ENCODE measurements at places on chromosomes 12 and 14. TPM values are rescaled to one million over a fixed set of nuclear protein-coding genes. Genes with fewer than 3 reads are reported as not detected.

GRCh38 chr12:46005823-46006222 lies 15.4 kb upstream of the SCAF11 start:
- DNase-seq, result no peak

Gene AQP6
- total RNA-seq, result not detected

DNA sequence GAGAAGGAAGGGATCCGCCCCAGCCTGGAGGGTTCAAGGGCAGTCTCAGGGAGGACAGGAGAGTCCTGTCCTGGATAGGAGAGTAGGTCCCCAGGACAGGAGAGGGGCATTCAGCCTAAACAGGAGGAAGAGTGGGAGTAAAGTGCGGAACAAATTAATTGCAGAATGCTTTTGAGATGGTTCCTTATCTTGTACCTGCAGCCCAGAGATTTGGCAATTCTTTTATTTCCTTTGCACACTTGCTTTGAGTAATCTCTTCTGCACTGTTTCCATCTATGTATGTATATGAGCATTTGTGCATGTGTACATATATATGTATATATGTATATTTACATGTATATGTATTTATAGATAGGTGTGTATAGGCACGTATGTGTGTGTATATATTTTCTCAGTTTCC lies 22.7 kb downstream of the PLEK2 start:
- no peak for DNase-seq

GRCh38 chr14:28765169-28765830 lies 1.3 kb upstream of the FOXG1 start:
- DNase-seq, result no peak

GRCh38 chr14:81430235-81430634 lies 30.1 kb upstream of the STON2 start:
- DNase-seq, result no peak

GRCh38 chr14:69536971-69537370 lies 37.7 kb downstream of the CCDC177 start:
- no peak for DNase-seq

- DNase-seq, result no peak
These were observed 57.0 kb downstream of the SMUG1 start for GRCh38 chr12:54131641-54132280.
